ENCODE measurements at places on chromosomes 5 and 9. TPM values are rescaled to one million over a fixed set of nuclear protein-coding genes. Genes with fewer than 3 reads are reported as not detected.

Gene DDX4
- not detected for total RNA-seq

Gene OLFML2A
- total RNA-seq, result 0.18 TPM

Gene DMRT3
- total RNA-seq, result not detected

Gene SRD5A1
- 4.9 TPM for total RNA-seq
